Left lung (tissue), 14 donors: ENCODE measurements at places on chromosomes 5 and 9.

- DNase-seq, result no peak
Measured at GRCh38 chr5:98301547-98301946, 471.9 kb upstream of the RGMB start.

DNA sequence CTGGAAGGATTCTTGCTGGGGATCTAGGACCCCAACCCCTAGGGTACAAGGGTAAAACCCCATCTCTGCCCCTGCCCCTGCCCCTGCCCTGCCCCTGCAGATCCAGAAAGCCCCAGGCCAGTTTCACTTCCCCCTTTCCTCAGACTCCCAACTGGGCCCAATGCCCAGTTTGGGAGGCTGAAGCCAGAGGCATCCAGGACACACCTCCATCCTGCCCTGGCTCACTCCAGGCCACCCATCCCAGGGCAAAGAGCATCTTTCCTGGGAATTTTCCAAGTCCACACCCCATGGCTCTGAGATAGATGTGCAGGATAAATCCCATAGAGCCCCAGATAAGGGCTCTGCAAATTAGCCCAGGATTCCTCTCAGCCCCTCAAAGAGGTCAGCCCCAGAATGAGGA lies 17.4 kb downstream of the CNTFR start:
- no peak for DNase-seq

DNA sequence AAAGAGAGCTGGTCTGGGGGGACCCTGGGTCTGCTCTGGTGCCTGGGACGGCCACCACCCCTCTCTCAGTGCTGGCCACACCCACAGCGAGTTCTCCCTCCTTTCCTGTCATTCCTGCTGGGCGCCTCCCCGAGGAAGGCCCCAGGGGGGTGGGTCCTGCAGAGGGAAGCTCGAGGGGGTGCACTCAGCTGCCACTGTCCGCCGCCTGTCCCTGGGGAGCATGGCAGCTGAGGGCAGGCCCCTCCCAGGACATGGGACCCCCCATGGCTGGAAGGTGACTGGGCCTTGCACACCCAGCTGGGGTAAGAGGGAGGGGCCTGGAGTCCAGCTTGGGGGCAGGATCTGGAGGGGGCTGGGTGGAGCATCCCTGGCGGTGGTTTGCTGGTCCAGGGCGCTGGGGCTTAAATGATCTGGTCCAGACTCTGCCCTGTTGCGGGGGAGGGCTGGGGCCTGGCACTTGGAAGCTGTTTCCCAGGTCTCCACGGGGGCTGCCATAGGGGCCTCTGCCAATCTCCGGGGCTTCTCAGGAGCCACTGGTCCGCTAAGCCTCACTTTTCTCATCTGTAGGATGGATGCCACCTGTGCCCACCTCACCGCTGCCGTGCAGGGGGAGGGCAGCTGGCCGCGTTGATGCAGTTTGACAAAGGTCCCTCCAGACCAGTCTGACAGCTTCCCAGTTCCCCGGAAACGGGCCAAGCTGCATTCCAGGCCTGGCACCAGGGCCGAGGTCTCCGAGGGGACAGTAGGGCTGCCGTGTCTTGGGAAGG lies 6.0 kb upstream of the SLC2A6 start:
- no peak for DNase-seq

DNA sequence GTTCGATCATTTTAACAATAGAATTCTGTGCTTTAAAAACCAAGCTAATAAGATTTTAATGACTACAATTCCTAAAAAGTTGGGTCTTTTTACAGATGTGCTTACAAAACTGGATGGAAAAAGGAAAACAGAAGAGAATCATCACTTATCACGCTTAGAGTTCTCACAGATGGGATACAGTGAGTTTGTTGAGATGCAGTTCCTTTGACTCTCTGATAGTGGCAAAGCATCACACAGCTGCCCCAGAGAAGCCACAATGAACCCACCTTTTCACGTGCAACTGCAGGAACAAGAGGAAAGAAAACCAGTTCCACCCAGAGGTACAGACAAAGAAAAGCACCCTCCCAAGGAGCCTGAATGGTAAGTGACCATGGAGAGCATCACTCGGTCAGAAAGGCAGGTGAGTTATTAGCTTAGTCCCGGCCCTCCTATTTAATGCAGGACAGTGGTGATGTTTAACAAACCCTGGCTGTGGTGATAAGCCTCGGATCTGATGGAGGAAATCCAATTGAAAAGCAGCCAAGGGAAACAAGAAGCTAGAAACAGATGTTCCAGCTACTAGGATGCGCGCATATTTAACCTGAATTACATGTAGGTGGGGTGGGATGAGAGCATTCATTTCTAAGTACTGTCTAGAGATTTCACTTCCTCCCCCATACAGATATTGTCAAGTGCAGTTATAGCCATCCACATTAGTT lies 167.7 kb downstream of the TARS1 start:
- no peak for DNase-seq
